ENCODE measurements at places on chromosomes 12 and 14. TPM values are rescaled to one million over a fixed set of nuclear protein-coding genes. Genes with fewer than 3 reads are reported as not detected.

- DNase-seq = no peak
- H3K4me3 ChIP-seq = no peak overlapping the region
- H3K36me3 ChIP-seq = no peaks in the 10 kb centered on the region
Measured at GRCh38 chr12:114686426-114686772, 2.4 kb upstream of the TBX3 start.

- H3K27me3 ChIP-seq = no peaks in the 10 kb centered on the region
- no peak for DNase-seq
- no peak overlapping the region for H3K4me3 ChIP-seq
Measured at GRCh38 chr12:25840678-25841465, 117.6 kb upstream of the RASSF8 start.

DNA sequence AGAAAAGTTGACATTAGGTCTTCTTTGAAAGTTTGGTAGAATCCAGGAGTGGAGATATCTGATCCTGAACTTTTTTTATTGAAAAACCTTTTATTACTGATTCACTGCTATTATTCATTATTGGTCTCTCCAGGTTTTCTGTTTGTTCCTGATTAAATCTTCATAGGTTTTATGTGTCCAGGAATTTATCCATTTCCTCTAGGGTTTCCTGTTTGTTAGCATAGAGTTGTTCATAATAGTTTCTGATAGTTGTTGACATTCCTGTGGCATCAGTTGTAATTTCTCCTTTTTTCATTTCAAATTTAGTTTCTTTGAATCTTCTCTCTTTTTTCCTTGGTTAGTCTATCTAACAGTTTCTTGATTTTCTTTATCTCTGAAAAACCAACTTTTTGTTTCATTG is 370.3 kb downstream of the SLC6A15 start:
- H3K36me3 ChIP-seq = no peaks in the 10 kb centered on the region
- no peaks in the 10 kb centered on the region for H3K27me3 ChIP-seq
- no peak overlapping the region for H3K4me3 ChIP-seq
- no peaks in the 10 kb centered on the region for H3K4me1 ChIP-seq
- H3K27ac ChIP-seq = no peak overlapping the region

- H3K4me3 ChIP-seq = no peak overlapping the region
- no peak for DNase-seq
- H3K36me3 ChIP-seq = peaks cover 16% of the 10 kb centered on the region
- H3K27me3 ChIP-seq = no peaks in the 10 kb centered on the region
Measured at GRCh38 chr14:68874746-68875155, 81.9 kb upstream of the ZFP36L1 start.

- H3K27ac ChIP-seq = no peak overlapping the region
- H3K27me3 ChIP-seq = no peaks in the 10 kb centered on the region
- H3K4me1 ChIP-seq = peaks cover 6% of the 10 kb centered on the region
- DNase-seq = no peak
Measured at GRCh38 chr12:94834036-94834625, 169.4 kb downstream of the NDUFA12 start.

DNA sequence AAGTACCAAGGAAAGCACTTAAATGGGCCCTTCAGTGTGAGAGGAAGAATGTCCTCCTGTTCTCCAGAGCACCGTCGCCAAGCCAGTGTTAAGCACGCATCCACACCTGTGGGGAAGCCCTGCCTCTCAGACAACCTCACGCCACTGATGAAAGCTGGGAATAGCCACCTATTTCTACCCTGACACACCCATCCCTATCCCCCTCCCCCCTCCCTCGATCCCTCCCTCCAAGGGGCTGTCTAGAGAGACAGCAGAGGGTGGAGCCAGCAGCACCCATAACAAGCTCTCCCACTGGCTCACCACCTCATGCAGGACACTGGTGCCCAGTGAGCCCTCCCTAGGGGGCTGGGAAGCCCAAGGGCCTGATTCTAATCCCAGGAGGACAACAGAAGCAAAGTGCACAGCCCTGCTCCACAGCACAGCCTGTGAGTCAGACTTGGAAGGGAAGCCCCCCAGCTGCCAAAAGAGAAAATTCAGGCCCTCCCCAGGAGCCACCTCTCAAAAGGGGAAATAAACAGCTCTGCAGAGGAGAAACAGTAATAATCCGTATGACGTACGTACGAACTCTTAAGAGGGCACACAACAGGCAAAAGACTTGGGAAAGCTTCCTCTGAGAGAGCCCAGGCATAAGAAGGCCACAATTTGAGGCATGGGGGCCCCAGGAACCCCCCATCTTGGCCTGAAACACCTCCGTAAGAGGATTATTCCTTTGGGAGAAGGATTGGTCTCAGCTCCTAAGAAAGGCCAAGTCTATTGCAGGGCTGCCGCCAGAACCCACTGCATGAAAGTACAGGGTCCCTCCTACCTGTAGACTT is 7.8 kb downstream of the PITPNM2 start:
- H3K4me3 ChIP-seq = no peak overlapping the region
- no peak for DNase-seq
- H3K4me1 ChIP-seq = peaks cover 17% of the 10 kb centered on the region
- no peaks in the 10 kb centered on the region for H3K27me3 ChIP-seq
- no peaks in the 10 kb centered on the region for H3K36me3 ChIP-seq
- no peak overlapping the region for H3K27ac ChIP-seq

DNA sequence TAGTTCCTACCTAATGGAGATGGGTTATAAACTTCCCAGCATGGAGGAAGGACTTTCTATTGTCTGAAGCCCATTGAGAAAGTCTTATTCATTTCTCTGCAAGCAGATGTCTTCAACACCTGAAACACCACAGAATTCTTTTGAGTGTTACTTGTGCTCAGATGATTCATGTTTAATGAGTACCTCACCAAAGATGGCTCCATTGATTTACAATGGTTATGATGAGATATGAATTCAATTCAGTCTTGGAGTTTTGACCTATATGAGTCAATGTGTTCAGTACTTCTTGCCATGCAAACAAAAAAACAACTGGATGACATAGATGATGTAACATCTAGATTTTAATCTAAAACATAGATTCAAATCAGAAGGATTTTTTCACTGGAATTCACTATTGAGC is 15.4 kb upstream of the PAWR start:
- H3K4me1 ChIP-seq = no peaks in the 10 kb centered on the region
- no peak for DNase-seq
- no peak overlapping the region for H3K4me3 ChIP-seq
- H3K27me3 ChIP-seq = no peaks in the 10 kb centered on the region
- no peaks in the 10 kb centered on the region for H3K36me3 ChIP-seq
- no peak overlapping the region for H3K27ac ChIP-seq

DNA sequence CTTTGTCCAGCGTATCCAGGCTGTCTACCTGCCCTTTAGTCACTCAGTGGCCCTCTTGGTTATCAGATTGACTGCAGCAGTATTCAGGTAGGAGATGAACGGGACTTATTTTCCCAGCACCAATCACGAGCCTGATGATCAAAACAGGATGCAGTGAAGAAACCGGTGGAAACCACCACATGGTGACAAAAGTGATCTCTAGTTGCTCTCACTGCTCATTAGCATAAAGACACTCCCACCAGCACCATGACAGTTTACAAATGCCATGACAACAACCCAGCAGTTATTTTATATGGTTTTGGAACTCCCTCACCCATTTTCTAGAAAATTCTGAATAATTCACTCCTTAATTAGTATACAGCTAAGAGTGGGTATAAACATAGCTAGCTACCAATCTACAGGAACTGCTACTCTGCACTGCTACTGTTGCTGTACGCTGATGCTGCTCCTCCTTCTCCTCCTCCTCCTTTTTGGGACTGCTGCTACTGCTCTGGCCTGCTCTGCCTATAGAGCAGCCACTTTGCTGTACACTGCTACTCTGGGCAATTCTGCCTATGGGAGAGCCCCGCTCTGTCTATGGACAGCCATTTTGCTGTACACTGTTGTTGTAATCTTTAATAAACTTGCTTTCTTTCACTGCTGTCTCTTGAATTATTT is 142.5 kb upstream of the SSTR1 start:
- H3K27me3 ChIP-seq = no peaks in the 10 kb centered on the region
- DNase-seq = peak; percentile 85
- peak overlapping the region; percentile 35 for H3K4me3 ChIP-seq
- no peaks in the 10 kb centered on the region for H3K36me3 ChIP-seq
- H3K4me1 ChIP-seq = peaks cover 36% of the 10 kb centered on the region
- peak overlapping the region; percentile 65 for H3K27ac ChIP-seq

Gene PLXNC1
- total RNA-seq = 5.0 TPM

Gene OR4K17
- not detected for total RNA-seq

Gene TPPP2
- not detected for total RNA-seq

Gene DENND5B
- total RNA-seq = not detected

Gene KRT74
- not detected for total RNA-seq

Gene ACSM4
- total RNA-seq = not detected

Gene KRT72
- not detected for total RNA-seq

Measured in CD8-positive, alpha-beta memory T cell (primary cell).